ENCODE measurements at places on chromosomes 11 and 22.

DNA sequence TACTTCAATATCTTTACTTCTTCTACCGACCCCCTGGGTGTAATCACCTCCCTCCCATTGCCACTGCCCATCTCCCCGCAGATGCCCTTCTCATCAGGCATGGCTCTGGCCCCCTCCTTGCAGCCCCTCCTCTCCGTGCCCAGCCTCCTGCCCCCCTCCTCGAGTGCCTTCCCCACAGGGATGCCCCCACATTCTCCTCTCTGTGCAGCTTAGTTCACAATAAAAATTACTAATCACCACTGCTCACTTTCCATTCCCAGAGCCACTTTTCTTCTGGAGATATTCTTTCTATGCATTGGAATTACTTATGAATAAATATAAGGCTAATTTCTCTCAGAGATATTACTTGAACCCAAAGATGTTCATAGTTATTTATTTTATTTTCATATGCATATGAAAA, 22.1 kb downstream of the IFITM10 start:
- DNase-seq, result no peak

DNA sequence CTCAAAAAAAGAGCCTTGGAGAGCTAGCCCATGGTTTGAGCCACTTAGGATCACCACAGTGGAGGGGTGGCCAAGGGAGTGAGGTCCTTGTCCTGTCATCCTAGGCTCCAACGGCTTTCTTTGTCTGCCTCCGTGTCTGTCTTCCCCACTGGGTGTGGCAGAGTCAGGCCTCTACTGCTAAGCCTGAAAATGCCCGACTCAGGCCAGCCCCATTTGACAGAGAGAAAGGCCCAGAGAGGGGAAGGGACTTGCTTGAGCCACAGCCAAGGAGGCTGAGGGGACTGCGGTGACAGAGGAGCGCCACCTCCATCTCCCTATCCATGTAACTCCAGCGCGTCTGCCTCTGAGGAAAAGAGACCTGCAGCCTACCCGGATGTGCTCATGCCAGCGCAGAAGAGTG, 27.8 kb upstream of the CD82 start:
- no peak for DNase-seq

GRCh38 chr11:96126917-96127595, 203.1 kb upstream of the MTMR2 start:
- no peak for DNase-seq

- no peak for DNase-seq
Observed at GRCh38 chr22:23109441-23109978, 32.3 kb downstream of the RSPH14 start.

DNA sequence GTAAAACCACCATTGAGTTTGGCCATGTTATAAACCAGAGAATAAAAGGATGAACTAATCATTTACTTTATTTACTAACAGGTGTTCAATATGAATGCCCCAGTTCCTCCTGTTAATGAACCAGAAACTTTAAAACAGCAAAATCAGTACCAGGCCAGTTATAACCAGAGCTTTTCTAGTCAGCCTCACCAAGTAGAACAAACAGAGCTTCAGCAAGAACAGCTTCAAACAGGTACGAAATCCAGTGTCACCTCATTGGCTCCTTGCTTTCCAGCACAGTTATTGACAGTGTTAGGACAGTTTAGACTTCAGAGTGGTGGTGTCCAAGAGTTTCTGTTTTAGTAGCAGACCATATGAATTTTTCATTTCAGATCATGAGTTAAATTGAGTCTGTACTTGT, 13.6 kb upstream of the NAT10 start:
- no peak for DNase-seq

- DNase-seq, result no peak
Observed at GRCh38 chr11:17741487-17741886, 6.9 kb downstream of the KCNC1 start.

- DNase-seq, result peak; percentile 10
Observed at GRCh38 chr11:118156531-118157185, 4.0 kb upstream of the SCN4B start.
